ENCODE measurements at places on chromosomes 4 and X.
A peak's percentile ranks its signal among the peaks of the same experiment; 100 is the strongest.

GRCh38 chrX:78595901-78596502 is 63.1 kb downstream of the RTL3 start:
- no peak for DNase-seq

GRCh38 chr4:186095406-186095805 is 9.1 kb upstream of the FAM149A start:
- DNase-seq = no peak

DNA sequence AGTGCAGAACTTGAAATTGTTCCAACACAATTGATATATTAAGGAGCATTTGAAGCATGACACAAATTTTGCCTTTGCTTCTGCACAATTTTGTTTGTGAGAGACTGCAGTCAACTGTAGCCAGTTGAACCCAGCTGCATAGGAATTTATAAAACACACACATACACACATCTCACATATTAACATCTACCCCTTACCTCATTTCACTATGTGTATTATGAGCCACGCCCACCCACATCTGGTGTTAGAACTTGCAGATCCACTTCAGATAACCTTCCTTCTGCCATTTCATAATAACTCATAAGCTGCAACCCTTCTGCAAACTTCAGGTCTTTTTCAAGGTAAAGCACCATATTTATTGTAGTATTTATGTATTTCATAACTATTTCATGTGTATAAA is 188.1 kb upstream of the WDFY3 start:
- DNase-seq = peak; percentile 40

DNA sequence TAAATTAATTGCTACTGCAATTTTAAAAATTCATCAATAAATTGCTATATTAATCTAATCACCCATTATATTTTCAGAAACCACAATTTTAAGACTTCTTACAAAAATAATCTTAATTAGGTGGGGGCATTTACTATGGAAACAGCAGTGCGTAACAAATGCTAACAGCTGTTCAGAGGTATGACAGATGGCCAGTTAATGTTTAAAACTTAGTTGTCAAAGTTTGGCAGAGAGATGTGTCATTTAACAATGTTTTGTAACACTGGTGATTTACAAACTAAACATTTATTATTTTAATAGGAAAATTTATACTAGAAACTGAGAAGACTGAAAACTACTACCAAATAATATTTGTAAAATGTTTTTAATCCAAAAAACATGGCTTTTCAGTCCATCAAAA is 85.2 kb upstream of the GPR34 start:
- no peak for DNase-seq

GRCh38 chr4:7154351-7154981 is 37.9 kb upstream of the SORCS2 start:
- no peak for DNase-seq

- DNase-seq = no peak
These were observed 148.7 kb downstream of the SPATA18 start for GRCh38 chr4:52199574-52200338.

- no peak for DNase-seq
These were observed 47.9 kb upstream of the BLTP1 start for GRCh38 chr4:122104184-122104583.

GRCh38 chrX:153684467-153685155 is 3.1 kb upstream of the SLC6A8 start:
- DNase-seq = no peak

GRCh38 chr4:153082322-153083301 is 121.6 kb upstream of the TRIM2 start:
- no peak for DNase-seq

- DNase-seq = no peak
These were observed 17.7 kb downstream of the MND1 start for GRCh38 chr4:153362184-153362583.

DNA sequence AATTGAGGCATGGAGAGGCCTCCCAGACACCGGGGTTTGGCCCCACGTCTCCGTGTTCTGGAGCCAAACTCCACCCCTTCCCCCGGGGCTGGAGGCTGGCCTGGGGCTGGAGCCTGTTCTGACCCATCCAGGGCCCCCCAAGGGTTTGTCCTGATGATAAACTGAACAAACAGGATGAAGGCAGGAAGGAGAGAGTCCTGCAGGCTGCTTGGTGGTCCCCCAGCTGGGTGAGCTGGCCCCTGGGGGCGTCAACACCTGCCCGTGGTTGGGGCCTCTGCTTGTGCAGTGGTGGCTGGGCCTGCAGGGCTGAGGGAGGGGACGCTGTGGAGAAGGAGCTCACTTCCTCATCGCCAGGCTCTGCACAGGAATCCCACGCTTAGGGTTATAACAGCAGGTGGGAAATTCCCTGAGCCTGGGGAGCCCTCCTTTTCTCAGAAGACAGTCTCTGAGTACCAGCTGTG is 2.3 kb downstream of the SH3TC1 start:
- no peak for DNase-seq

DNA sequence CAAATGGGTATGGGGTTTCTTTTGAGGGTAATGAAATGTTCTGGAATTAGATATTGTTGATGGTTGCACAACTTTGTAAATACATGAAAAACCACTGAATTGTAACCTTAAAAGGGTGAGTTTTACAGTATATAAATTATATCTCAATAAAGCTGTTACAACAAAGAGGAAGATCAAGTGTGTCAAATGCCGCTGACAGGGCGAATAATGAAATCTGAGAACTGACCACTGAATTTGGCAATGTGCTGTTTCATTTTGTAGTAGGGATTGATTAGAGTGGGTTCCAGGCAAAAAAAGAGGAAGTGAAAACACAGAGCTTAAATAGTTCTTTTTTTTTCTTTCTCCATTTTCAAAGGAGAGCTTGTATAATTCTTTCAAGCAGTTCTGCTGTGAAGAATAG is 161.1 kb upstream of the NAP1L5 start:
- DNase-seq = no peak

- DNase-seq = peak; percentile 62
These were observed 29.3 kb downstream of the AFAP1 start for GRCh38 chr4:7910263-7910896.

DNA sequence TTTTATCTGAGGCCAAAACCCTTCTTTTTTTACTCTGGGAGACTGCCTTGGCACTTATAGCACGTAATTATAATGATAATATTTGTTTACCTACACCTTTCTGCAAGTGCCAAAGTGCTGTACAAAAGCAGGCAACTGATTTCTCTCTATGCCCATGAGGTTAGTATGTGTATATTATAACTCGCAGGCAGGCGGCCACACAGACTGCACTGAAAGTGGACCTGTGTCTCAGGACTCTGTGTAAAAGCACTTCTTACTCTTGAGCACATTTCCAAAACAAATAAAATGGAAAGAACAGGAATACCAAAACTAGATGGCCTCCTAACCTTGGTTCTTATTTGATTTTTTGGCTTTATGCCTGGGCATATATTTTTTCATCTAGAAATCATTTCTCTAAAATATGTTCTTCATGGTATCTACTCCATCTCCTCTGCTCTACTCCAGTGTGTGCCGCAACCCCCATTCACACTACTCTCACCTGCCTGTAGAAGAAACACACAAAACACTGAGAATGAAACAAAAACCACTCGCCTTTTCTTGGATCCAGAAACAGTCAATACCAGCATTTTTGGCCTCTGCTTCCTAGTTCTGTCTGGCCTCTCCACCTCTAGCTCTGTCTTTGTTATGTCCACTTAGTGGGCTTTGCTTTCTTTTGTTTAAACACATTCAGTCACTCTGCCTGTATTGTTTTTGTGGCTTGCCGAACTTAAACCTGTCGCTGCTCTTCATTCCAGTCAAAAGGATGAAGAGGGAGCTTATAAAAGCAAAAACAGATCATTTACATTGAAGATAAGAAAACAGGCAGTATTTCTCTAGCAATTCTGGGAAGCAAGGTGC is 934.5 kb upstream of the TENM3 start:
- DNase-seq = no peak

DNA sequence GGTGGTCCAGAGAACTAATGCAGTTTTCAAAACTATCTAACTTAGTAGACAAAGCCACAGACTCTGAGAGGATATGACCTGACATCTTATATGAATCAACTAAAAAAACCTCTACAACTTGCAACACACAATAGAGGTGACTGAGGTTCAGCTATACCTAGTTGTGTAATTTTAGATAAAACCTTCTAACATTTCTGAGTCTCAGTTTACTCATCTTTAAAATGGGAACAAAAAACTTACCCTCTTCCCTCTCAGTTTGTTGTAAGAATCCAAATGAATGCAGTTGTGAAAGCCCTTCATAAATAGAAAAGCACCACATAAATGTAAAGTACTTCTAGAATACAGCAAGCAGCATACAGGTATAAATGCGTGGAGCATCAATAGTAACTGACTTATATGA is 5.9 kb downstream of the SH3D19 start:
- DNase-seq = no peak

GRCh38 chr4:81120055-81120454 is 89.5 kb downstream of the BMP3 start:
- no peak for DNase-seq

- no peak for DNase-seq
These were observed 713.7 kb upstream of the TENM3 start for GRCh38 chr4:181529537-181529936.

- peak; percentile 10 for DNase-seq
These were observed 3.1 kb upstream of the NR3C2 start for GRCh38 chr4:148445071-148445859.

- no peak for DNase-seq
These were observed 1638.8 kb upstream of the PCDH7 start for GRCh38 chr4:29081234-29081955.

GRCh38 chr4:38190717-38191178 is 230.6 kb downstream of the PTTG2 start:
- DNase-seq = no peak

- no peak for DNase-seq
These were observed 388.0 kb downstream of the SPRY1 start for GRCh38 chr4:123784626-123785025.

DNA sequence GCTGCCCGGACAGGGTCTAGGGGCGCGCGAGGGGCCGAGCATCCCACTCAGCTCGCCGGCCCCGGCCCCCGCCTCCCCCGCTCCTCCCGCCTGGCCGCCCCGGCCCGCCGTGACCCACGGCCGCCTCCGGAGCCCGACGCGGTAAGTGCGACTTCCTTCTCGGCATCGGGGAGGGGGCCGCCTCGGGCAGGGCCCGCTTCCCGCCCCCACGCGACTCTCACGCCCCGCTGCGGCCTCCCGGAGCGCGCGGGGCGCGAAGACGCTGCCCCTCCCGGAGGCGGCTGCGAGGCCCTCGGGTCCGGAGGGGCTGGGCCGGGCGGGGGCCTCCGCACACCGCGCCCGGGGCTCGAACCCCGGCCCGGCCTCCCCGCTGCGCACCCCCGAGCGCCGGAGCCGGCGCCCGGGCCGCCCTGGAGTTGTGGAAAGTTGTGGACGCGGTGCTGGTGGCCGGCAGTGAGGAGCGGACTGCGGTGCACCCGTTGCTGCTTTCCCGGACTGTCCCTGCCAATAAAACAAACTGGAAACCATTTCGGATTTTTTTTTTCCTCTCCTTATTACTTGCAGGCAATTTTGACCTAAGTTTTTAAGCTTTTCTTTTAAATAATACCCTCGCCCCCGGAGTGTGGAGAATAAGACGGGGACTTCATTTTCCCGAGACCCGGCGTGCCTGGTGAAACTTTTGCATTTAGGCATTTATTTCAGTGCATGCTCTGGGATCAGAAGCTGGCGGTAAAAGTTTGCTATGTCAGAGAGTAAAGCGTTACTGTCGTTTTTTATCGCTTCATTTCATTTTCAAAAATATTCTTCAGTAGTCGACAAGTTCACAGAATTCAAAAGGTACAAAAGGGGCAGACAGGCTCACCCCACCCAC is 13.0 kb upstream of the TMEM156 start:
- peak; percentile 12 for DNase-seq

GRCh38 chrX:151923648-151924047 is 11.0 kb downstream of the MAGEA4 start:
- no peak for DNase-seq

- no peak for DNase-seq
These were observed 500.1 kb downstream of the PCDH18 start for GRCh38 chr4:137032222-137032621.

GRCh38 chr4:21554500-21554899 is 394.1 kb downstream of the KCNIP4 start:
- DNase-seq = no peak

DNA sequence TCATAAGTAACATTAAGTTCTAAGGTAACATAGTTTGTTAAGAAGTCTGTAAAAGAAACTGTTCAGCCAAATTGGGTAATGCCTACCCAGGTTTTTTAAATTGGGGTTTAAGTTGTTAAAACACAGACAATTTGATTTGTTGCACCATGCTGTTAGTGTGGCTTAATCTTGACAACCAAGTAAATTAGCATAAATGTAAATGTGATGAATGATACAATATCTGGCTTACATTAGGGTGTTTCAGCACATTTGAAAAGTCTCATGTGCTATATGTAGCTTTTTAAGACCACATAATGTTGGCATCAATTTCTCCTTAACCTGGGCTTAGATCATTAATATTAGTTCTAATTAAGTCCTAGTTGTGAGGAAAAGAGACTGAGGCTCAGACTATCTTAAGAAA is 72.4 kb upstream of the SMARCA5 start:
- DNase-seq = no peak

DNA sequence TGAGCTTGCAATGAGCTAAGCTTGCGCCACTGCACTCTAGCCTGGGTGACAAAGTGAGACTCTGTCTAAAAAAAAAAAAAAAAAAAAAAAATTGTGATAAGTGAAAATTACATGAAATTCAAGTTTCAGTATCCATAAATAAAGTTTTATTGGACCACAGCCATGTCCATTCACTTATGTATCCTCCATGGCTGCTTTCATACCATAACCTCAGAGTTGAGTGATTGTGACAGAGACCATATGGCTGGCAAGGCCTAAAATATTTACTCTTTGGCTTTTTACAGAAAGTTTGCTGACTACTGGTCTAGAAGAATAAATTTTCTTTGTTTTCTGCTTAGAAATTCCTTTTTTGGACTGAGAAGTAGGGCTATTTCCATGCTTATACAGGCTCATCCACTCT is 11.8 kb upstream of the SHISA3 start:
- DNase-seq = no peak

GRCh38 chrX:10143071-10143983 is 13.4 kb upstream of the CLCN4 start:
- DNase-seq = no peak

DNA sequence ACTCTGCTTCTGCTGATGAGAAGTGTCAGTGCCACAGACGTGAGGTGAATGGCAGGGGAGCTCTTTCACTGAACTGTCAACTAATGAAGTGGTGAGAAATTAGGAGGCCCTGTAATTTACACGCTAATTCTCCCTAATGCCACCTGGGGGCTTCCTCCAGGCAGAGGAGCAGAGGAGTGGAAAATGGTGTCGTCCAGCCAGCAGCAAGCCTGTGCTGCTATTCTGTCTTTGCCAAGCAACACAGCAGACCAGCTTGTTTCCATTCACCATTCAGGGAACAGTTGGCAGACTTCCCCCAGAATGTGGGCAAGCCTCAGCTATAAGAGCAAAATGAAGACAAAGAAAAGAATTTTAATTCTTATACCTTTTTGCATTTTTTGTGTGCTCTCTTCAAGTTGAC is 245.2 kb upstream of the TET2 start:
- no peak for DNase-seq

GRCh38 chrX:14351611-14352303 is 177.6 kb upstream of the GLRA2 start:
- DNase-seq = no peak

DNA sequence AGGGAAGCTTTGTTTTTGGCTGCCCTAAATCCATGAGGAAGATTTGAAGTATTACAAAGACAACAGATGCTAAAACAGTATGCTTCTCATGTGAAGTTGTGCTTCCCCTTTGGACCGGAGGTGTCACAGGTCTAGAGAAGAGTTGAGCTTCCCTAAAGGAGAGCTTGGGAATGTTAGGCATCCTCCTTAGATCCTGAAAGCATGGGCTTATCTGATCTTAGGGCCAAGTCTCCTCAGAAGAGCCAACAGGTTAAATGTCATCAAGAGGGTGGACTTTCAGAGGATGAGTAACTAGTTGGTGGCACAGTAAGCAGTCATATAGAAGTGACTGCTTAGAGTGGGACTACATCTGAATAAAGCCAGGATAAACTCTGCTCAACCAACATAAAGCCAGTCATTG is 205.4 kb downstream of the RPA4 start:
- DNase-seq = peak; percentile 1
